Stimulated activated CD4-positive, alpha-beta T cell treated with anti-CD3 and anti-CD28 coated beads, Interleukin-15, amount 100 ng/mL, for 1 hour (primary cell): ENCODE measurements at places on chromosomes 2 and 18.

- DNase-seq: no peak
Observed at GRCh38 chr2:177171418-177171865, 41.2 kb upstream of the HNRNPA3 start.

GRCh38 chr2:176552501-176553135 is 283.4 kb downstream of the MTX2 start:
- DNase-seq: no peak

DNA sequence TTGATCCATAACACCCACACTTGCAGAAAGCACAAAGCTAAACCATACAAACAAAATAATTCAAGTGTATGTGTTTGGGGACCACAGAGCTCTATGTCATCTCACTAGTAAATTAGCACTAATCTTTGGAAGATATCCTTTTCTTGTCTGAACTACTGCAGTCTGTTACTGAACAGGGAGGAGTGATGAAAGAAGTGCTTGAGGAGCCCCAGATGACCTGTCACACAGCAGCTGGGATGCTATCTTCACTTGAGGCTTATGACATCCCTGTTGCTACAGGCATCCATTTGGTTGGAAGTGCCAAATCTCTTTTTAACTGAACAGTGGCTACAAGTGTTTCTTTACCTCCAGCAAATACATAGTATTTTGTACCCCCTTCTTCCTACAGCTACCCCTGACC is 386.3 kb upstream of the CHAC2 start:
- no peak for DNase-seq

DNA sequence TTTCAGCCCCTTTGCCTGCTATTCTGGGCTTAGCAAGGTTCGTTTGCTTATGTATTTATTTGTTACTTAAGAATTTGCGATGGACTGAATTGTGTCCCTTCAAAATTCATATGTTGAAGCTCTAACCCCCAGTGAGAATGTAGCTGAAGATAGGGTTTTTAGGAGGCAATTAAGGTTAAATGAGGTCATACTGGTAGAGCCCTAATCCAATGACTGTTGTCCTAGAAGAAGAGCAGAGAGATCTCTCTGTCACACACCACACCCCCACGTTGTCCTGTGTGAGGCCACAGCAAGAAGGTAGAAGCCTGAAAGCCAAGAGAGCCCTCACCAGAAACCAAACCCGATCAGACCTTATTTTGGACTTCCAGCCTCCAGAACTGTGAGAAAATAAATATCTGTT is 66.7 kb downstream of the KIAA1328 start:
- no peak for DNase-seq

DNA sequence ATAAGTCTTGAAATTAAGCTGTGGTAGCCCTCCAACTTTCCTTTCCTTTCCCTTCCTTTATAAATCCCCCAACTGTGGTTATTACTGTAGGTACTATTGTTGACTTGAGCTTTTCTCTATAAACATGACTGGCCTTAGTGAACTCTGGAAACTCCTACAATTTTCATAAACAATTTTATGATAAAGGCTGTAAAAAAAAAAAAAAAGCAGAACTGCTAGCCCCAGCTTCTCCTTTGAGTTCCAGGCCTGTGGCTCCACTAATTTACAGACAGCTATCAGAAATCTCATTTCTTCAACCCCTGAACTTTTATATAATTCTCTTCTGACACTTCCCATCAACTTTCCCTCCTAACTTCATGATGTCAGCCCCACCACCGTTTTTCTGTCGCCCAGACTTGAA is 174.3 kb downstream of the IKZF2 start:
- no peak for DNase-seq

- DNase-seq: no peak
Observed at GRCh38 chr2:108637304-108637669, 82.0 kb upstream of the RANBP2 start.

- DNase-seq: no peak
Observed at GRCh38 chr2:9298583-9298982, 92.0 kb downstream of the ASAP2 start.

- no peak for DNase-seq
Observed at GRCh38 chr2:208280933-208281332, 14.9 kb downstream of the PIKFYVE start.

GRCh38 chr2:233217892-233218377 is 33.5 kb upstream of the ATG16L1 start:
- no peak for DNase-seq

- no peak for DNase-seq
Observed at GRCh38 chr2:151833984-151834383, 5.8 kb upstream of the ARL5A start.

- DNase-seq: peak; percentile 51
Observed at GRCh38 chr2:136135921-136136906, 18.3 kb upstream of the CXCR4 start.

DNA sequence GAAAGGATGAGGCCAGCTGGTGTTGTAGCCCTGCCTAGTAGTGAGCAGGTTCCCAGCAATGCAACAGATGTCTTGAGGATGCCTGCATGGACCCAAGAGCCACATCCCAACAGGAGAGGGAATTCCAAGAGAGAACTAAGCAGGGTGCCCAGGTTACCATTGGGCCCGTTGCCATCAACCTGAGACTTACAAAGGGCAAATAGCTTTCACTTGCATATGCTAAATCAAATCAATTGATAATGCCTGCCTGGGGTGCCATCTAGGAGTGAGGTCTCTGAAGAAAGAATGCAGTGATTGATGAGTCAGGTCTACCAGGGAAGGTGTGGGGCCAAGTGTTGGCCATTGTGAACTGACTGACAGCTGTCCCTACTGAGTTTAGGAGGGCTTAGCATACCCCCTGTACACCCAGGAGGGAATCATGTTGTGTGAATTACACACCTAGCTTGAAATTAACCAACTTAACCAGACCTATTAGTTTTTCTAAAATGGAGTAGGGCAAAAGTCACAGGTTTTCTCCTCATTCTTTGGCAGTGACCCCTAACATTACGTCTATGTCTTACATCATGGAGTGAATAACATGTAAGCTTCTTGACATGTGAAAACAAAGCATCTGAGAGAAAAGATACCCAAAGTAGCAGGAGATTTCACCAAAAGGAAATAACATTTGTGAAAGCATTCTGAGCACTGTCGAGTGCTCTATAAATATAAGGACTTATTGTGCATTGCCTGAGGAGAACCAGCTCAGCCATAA is 32.3 kb downstream of the FHOD3 start:
- DNase-seq: no peak

GRCh38 chr2:16400127-16400623 is 265.5 kb downstream of the CYRIA start:
- no peak for DNase-seq

DNA sequence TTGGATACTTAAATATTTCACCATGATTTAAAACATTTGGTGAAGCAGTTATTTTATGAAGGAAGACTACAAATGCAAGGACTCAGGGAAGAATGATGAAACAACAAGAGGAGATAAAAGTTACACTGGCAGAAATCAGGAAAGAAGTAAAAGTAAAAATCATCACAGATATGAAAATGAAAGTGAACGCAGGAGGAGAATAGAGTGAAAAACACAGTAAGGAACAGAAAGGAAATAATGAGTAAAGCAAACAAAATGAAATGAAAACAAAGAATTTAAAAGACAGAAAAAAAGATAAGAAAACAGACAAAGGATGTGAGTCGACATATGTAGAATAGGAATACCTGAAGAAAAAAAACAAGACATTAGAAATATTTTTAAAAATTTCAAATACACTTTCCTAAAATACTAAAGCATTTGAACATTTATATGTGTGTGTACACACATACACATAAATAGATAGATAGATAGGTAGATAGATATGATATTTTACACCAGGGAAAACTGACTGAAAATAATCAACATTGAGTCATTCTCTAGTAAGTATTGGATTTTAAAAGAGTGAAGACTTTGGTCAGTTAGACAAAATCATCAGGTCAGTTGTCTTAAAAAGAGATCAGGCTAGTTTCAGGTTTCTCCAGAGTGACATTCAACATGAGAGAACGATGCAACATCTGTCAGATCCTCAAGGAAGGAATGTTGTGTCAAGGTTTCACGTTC is 12.1 kb upstream of the KDSR start:
- DNase-seq: no peak

DNA sequence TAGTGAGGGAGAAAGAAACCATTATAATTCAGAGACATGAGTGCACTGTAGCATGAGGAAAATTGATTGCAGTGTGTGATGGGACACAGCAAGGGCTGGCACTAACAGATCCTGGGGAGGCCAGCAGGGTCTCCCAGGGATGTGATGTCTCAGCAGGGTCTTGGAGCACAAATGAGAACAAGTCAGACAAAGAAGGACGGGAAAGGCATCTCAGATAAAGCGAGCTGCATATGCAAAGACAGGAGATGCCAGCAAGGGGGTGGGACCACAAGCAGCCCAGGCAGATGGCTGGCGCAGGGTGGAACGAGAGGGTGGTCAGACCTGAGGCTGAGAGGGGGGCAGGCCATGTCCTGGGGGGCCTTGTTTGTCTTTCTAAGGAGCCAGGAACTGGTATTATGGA is 102.6 kb upstream of the DLX2 start:
- no peak for DNase-seq

- DNase-seq: no peak
Observed at GRCh38 chr2:69517410-69517809, 80.2 kb upstream of the NFU1 start.

DNA sequence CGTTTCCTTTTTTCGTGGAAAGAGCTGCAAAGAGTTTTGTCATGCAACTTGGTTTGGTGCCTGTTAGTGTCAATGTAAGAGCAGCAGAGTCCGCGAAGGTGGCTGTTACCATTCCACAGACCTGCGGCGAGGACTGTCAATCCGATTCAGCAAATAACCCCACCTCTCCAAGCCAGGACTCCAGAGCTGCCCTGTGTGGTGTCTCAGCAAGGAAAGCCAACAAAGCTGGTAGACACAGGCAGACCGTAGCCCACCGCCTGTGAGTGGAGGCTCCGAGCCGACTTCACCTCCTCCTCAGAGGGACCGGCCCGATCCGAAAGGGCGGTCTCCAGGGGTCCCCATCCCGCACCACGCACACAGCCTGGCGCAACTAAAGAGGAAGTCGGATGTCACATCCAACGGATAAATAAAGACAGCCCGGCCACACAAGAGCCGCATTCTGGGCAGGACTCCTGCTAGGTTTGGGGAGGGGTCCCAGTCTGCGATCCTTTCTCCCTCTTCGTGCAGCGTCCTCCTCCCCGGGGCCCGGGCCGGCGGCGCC is 819 bp downstream of the ANKRD44 start:
- DNase-seq: peak; percentile 19

GRCh38 chr2:178915423-178916173 is 108.4 kb upstream of the TTN start:
- DNase-seq: no peak
